ENCODE measurements at places on chromosomes 7 and 10. TPM values are rescaled to one million over a fixed set of nuclear protein-coding genes. Genes with fewer than 3 reads are reported as not detected.

Gene CPA4
- total RNA-seq: 29.6 TPM

Gene CPN1
- not detected for total RNA-seq

DNA sequence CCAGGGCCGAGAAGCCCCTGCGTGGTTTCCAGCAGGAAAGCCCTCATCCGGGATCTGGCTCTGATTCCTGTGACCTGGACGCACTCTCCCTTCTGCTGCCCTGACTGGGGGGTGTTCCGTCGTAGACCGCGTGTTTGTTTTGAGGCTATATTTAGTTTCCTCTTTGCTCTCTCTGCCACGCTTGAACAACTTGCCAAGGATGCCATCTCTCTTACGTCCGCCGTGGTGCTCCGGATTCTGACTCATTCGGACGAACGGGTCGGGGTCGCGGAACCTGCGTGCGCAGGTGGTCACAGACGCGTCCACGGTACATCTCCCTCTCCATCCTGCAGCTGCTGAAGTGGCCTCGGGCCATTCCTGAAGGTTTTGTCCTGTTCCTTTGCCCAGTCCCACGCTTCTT lies 10.4 kb upstream of the SORCS3 start:
- DNase-seq: no peak

GRCh38 chr7:34242391-34242790 lies 337.1 kb downstream of the BMPER start:
- peak; percentile 9 for DNase-seq

- DNase-seq: peak; percentile 7
Measured at GRCh38 chr7:41385996-41386395, 316.9 kb downstream of the INHBA start.

- no peak for DNase-seq
Measured at GRCh38 chr7:80974396-80975358, 55.8 kb upstream of the SEMA3C start.

GRCh38 chr7:107939573-107940489 lies 48.8 kb downstream of the DLD start:
- DNase-seq: peak; percentile 96

DNA sequence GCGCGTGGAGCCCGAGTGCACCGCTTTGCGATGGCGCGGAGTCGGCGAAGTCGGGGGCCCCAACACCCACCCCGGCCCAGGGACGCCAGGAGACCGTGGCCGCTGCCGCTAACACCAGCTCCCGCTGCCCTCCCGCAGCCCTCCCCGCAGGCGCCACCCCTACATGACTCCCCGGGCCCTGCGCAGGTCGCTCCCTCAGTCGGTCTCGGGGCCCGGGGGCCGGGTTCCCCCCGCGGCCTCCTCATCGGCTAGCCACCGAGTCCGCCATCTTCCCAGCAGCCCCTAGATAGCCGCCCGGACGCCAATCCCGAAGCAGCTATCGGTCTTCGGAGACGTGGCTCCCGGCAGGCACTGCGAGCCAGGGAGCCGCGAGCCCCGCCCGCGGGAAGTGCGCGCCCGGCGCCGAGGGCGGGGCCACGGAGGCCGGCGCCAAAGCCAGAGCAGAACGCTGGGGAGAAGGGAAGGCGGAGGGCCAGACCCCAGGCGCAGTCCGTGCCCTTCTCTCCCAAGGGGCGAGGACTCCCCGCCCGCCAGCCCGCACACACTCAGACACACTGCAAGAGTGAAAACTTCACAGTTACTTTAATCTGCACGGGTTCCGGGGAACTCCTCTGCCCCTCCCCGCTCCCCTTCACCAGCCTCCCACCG lies at the start of gene FASTK:
Gene FASTK (minus strand): TSS at position 288 of the 648 bp plus-strand sequence. CDS start 43 bp downstream, at position 245.
- peak; percentile 84 for DNase-seq

GRCh38 chr7:153381275-153382040 lies 621.9 kb downstream of the ACTR3B start:
- no peak for DNase-seq

GRCh38 chr7:97145068-97145467 lies 27.6 kb downstream of the SDHAF3 start:
- peak; percentile 68 for DNase-seq

DNA sequence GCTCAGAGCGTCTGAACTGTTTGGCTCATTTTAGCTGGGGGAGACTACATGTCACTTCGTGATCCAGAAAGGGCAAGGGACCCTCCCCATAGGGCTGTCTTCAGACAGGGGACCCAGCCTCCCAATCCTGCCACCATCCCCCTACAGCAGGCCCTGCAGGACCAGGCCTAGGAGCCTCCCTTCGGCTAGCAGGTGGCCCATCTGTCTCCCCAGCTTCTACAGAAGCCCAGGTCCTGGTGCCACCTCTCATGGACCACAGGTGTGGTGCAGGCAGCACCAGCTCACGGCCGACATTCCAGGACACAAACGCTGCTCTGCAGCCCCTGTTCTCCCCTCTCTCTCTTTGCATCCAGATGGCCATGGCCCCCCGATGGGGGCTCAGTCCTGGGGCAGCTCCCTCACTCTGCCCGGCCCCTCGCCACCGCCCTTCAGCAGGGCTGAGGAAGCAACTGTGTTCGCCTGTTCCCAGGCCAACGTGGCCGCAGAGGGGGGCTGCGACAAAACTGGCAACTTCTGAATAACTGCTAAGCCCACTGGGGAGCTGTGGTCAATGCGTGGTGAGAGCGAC lies 10.3 kb downstream of the TECPR1 start:
- no peak for DNase-seq

GRCh38 chr7:138002828-138003189 lies 923 bp upstream of the CREB3L2 start:
- DNase-seq: no peak

- DNase-seq: no peak
Measured at GRCh38 chr10:79357180-79357579, 9.9 kb downstream of the PPIF start.

- DNase-seq: no peak
Measured at GRCh38 chr7:101620991-101621390, 8.1 kb downstream of the MYL10 start.

- peak; percentile 43 for DNase-seq
Measured at GRCh38 chr7:2709553-2710285, 21.7 kb downstream of the AMZ1 start.

GRCh38 chr10:6892864-6893263 lies 312.8 kb upstream of the PRKCQ start:
- DNase-seq: no peak

DNA sequence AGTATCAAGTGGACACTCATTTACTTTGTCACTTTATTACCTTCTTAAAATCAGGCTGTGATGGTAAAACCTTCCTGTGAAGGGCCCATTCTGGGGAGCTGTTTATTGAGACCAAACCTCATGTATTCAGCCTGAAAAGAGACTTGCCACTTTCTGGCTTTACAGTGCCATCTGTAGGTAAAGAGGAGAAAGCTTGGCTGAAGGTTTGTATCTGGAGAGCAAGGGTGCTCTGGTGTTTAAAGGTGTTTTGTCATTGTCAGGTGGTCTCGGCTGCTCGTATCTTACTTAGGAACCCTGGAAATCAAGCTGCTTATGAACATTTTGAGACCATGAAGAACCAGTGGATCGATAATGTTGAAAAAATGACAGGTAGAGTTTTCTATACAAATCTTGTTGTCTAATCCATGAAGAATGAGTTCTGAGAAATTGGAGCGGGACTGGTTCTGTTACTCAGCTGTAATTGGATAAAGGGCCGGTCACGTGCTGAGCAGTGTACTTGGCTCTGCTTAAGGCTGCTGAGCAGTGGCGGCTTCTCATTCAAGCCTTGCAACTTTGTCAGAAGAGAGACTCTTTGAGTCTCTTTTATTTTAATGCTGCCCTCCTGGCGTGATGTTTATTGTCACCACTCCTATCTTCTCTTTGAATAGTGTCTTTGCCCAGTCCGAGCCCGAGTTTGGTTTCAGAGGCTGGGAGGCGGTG lies 46.9 kb downstream of the AP3M1 start:
- peak; percentile 44 for DNase-seq

DNA sequence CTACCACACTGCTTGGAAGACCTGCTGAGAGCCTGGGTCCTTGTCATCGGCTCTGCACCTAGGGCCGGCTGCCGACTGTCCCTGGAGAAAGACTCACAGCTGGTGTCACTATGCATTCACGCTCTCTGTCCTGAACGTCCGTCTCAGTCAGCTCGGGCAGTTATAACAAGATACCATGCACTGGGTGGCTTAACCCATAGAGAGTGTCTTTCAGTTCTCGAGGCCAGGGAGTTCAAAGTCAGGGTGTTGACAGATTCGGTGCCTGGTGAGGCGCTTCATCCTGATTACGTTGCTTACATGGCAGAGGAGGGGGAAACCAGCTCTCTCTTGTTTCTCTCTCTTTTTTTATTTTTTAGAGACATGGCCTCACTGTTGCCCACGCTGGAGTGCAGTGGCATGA lies 91.1 kb downstream of the SPDYE5 start:
- DNase-seq: no peak

DNA sequence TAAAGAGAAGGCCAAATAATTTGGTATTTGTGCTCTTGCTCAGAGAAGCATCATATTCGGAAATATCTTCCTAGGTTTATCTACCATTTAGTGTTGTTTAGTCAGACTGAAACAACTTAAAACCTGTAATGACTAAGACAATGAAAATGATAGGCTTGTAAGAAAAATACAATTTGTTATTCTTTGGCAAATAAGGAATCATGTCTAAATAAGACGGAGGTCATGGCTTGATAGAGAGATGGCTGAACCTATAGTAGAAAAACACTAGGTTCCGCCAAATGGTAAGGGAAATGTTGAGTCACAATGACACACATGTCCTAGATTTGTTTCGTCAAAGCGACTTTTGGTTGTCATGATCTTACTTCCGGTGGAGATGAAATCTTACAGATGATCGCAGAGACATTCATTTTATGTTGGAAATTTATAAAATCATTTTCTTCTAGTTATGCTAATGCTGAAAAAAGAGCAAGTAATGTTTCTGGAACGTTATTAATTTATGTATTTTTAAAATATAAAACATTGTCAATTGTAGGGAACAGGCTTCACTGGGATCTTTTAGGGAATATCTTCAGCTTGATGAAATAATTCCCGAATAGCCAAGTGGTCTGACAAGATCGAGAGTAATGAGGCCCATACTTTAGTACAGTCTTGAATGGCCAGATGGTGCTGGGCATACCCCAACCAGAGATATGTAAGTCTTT lies 1.0 kb downstream of the SRGN start:
- DNase-seq: peak; percentile 78

Gene EPDR1
- 27.8 TPM for total RNA-seq

DNA sequence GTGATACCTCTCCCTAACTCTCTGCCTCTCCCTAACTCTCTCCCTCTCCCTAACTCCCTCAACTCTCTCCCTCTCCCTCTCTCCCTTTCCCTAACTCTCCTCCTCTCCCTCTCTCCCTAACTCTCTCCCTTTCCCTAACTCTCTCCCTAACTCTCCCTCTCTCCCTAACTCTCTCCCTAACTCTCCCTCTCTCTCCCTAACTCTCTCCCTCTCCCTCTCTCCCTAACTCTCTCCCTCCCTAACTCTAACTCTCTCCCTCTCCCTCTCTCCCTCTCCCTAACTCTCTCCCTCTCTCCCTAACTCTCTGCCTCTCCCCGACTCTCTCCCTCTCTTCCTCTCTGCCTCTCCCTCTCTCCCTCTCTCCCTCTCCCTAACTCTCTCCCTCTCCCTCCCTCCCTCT lies 2.0 kb upstream of the PTPRN2 start:
- no peak for DNase-seq

DNA sequence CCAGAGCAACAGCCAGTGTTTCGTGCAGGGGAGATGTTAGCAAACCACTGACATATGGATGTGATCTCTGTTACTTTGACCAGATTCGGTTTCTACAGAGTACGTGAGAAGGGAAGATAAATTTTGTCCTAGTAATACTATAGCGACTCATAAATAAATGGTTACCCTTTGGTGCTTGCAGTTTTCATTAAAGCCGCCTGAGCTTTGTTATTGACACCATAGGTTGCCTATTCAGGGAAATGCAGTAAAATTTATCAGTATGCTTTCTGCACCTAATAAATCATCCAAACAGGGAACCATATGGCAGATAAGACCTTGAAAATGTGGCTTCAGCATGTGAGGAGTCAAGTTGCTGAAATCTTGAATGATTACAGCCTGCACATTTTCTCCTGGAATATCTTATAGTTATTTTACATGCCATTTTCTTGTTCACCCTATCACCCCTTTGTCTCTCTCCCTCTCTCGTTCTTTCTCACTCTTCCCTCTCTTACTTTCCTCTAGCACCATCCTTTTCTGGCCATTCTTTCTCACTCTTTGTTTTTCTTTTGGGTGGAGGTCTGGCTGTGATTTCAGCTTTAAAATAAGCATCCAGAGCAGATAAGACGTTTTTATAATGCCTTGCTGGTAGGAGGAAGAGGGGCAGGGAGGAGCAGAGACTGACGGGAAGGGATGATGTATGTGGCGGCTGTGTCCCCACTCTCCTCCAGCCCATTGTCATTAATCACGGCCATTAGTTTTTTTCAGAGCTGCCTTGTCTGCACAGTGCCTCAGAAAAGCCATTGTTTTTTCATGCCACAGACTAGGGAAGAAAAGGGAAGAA lies 182.5 kb downstream of the LRMDA start:
- peak; percentile 94 for DNase-seq

DNA sequence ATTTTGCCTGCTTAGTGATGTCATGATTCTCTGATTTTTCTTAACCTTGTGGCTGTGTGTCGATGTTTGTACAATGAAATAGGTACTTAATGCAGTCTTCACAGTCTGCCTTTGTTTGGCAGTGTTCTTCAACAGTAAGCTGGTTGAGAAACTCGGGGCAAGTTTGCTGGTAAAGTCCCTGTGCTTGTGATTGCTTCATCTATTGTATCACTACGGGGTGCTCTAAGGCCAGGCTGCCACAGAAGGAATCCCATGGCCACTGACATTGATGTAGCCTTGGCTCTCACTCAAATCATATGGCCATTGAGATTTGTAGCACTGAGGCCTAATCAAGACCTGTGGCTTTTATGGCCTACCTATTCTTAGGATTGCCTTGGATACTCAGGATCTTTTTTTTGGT lies 33.5 kb upstream of the PRSS37 start:
- DNase-seq: no peak

Gene LRRC61
- 0.09 TPM for total RNA-seq

GRCh38 chr7:149854611-149855360 lies 16.6 kb downstream of the ZNF862 start:
- peak; percentile 11 for DNase-seq

DNA sequence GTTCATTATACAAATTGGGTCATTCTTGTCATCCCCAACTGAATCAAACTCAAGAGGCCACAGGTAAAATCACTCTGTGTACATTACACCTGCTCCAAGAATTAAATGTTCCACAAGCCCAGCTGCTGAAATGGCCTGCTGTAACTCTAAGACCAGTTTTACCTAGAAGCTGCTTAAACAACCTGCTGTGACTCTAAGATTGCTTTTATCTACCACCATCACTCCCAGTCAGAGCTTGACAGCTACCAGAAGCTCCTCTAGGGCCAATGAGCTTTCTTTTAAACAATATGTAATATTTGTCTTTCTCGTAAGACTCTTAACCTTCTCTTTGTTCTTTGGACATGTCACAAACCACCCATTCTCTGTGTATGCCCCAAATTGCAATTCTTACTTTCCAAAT lies 141.8 kb upstream of the LRGUK start:
- DNase-seq: no peak

Gene RNF32
- total RNA-seq: 0.54 TPM

DNA sequence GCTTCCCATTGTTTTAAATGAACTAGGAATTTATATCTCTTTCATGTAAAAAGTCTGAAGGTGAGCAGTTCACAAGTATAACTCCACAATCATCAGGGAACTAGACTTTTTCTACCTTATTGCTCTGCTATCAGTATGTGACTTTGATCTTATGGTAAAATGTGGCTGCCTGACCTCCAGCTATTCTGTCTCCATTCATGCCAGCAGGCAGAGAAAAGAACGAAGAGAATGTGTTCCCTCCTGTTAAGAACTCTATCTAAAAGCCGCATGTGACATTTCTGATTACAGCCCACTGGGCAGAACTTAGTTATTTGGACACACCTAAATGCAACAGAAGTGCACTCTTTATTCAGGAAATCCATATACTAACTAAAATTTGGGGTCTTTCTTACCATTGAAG lies 102.8 kb upstream of the MBL2 start:
- DNase-seq: no peak
